ENCODE measurements at places on chromosomes 12 and 14. TPM values are rescaled to one million over a fixed set of nuclear protein-coding genes. Genes with fewer than 3 reads are reported as not detected.

DNA sequence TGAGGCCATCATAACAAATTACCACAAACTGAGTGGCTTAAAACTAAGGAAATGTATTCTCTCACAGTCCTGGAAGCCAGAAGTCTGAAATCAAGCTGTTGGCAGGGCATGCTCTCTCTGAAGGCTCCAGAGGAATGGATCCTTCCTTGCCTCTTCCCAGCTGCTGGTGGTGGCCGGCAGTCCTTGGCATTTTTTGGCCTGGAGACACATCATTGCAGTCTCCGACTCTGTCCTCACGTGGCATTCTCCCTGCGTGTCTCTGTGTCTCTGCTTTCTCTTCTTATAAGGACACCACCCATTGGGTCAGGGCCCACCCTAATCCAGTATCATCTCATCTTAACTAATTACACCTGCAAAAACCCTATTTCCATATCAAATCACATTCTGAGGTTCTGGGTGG, 206.1 kb downstream of the SLC41A2 start:
- no peaks in the 10 kb centered on the region for H3K36me3 ChIP-seq
- DNase-seq: no peak
- H3K27ac ChIP-seq: no peak overlapping the region
- no peak overlapping the region for H3K4me3 ChIP-seq
- H3K4me1 ChIP-seq: peaks cover 17% of the 10 kb centered on the region
- no peaks in the 10 kb centered on the region for H3K27me3 ChIP-seq

DNA sequence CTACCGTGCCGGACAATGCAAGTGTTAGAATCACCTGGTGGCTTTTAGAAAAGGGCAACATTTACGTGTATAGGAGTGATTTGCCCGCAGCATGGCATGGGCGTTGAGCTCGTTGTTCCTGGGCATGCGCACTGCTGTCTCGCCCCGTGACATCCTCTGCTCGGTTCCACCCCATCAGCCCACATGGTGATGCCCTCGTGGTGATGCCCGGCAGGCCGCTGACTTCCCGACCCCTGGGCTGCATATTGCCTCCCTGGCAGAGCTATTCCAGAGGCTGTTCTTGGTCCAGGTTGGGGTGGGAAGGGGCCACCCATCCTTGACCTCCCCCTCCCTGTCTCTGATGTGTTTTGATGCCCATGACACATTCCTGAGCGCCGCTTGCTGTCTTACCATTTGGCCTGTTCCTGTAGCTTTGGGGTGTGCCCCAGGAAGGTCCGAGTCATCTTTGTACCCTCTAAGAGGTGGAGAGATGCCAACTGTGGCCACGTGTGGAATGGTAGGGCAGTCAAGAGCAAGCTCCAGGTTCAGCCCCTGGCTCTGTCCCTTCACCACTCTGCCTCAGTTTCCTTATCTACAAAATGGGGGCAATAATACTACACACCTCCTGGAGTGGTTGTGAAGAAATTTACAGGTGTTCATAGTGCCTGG, 4.8 kb downstream of the HIP1R start:
- H3K4me3 ChIP-seq: no peak overlapping the region
- peaks cover 39% of the 10 kb centered on the region for H3K4me1 ChIP-seq
- no peak overlapping the region for H3K27ac ChIP-seq
- H3K27me3 ChIP-seq: no peaks in the 10 kb centered on the region

DNA sequence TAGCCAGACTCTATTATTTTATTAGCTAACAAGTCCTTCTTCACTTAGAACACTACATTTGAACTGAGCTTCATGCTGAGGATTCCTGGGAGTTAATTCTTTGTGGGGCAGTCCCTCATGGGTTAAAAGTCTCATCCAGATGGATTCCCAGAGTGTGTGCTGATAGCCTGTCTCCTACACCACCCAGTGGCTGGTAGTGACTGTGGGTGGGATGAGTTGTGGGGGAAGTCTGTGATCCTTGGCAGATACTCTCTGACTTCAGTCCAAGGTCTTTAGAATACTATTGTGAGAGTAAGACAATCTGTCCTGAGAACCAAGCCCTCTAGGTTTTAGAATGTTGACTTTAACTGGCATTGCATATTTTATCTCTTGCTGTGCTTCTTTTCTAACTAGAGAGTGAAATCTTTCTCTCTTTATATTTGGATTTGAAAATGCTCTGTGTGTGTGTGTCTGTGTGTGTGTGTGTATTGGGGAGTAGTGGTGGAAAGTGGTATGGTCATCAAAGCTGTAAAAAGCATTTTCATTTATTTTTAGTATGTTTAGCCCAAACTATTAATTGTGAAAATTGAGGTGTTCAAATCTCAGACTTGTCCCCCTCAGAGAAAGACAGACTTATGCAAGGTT, 37.3 kb downstream of the AKAP6 start:
- no peak overlapping the region for H3K4me3 ChIP-seq
- peaks cover 47% of the 10 kb centered on the region for H3K4me1 ChIP-seq
- no peak for DNase-seq

GRCh38 chr14:50599700-50600444, 39.9 kb downstream of the ATL1 start:
- no peak overlapping the region for H3K4me3 ChIP-seq
- no peaks in the 10 kb centered on the region for H3K36me3 ChIP-seq
- peak overlapping the region; percentile 60 for H3K27ac ChIP-seq
- no peaks in the 10 kb centered on the region for H3K27me3 ChIP-seq

ABCD4 gene
- total RNA-seq: 31.0 TPM

- H3K4me1 ChIP-seq: peaks cover 55% of the 10 kb centered on the region
- no peaks in the 10 kb centered on the region for H3K36me3 ChIP-seq
- peak overlapping the region; percentile 65 for H3K27ac ChIP-seq
- no peaks in the 10 kb centered on the region for H3K27me3 ChIP-seq
- no peak overlapping the region for H3K4me3 ChIP-seq
- DNase-seq: no peak
Measured at GRCh38 chr12:52151837-52152783, 39.7 kb downstream of the KRT80 start.

Data from chondrocyte (in vitro differentiated cells).